NCI-H1417 treated with DMSO at 0.1 percent for 48 hours (cell line): ENCODE measurements at places on chromosomes 4 and X.
A peak's percentile ranks its signal among the peaks of the same experiment; 100 is the strongest.

GRCh38 chr4:153257151-153257620 is 52.9 kb downstream of the TRIM2 start:
- no peak for DNase-seq

DNA sequence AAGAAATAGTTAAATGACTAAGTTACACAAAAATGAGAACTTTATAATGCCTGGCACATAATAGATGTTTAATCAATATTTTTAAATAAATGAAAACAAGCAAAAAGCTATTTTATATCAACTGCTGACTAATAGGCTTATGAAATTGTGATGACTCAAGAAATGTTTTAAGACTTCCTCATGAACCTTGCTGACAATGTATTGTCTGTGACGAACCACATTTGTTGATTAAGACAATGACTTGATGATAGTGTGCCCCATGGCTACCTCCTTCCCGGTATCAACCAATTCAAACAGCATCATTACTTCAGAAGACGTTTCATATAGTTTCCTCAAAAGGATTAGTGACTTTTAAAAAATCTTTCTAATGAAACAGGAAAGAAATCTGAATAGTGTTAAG is 7.9 kb downstream of the CXCL6 start:
- no peak for DNase-seq

- DNase-seq, result no peak
These were observed 124.9 kb downstream of the CBLL2 start for GRCh38 chrX:22397566-22397965.

GRCh38 chr4:57193209-57193810 is 83.1 kb upstream of the IGFBP7 start:
- DNase-seq, result no peak

- DNase-seq, result no peak
These were observed 23.4 kb downstream of the RBM47 start for GRCh38 chr4:40606239-40606767.

DNA sequence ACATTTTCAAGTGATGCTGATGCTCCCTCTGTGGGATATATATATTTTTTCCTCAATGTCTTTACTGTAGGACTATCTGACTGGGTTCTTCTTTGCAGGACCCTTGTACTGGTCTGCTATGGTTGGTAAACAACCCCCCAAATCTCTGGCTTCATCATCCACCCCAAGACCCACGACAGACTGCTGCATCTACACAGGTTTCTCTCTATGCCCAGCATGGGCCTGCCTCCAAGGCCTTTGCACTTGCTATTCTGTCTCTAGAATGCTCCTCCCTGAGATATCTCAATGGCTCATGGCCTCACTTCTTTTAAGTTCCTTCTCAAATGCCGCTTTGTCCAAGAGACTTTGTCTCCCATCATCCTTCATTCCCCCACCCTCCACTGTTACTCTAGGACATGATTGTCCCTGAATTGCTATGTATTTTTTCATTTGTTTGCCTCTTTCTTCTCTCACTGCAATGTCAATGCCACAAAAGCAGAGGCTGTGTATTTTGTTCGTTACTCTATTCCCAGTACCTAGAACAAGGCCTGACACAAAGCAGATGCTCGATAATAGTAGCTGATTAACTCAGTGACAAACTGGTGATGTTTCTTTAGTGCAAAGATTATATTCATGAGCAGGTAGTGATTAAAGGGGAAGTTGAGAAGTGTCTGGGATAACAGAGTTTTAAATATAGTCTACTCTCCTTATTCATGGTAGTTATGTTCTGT is 6.6 kb downstream of the EVC start:
- no peak for DNase-seq

- DNase-seq, result no peak
These were observed 7.9 kb downstream of the LRPAP1 start for GRCh38 chr4:3524349-3524748.

DNA sequence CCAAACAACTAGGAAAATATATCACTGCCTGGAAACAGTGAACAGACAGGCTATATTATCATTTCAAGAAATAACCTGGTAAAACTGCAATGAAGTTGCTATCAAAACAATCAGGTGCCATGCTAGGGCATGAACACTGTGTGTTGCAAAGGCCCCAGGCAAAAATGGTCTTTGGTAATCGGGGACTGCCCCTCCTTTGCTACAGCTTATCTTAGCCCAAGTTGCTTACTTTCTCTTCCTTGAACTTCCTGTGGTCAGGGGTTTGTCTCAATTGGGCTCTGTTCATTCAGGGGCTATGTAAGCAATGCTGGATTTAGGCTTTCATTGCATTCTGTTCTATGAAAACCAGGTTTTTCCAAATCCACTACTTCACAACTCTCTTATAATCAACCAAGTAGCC is 30.4 kb downstream of the SCML1 start:
- DNase-seq, result no peak

- no peak for DNase-seq
These were observed 5.7 kb downstream of the FGFR3 start for GRCh38 chr4:1798580-1799386.

DNA sequence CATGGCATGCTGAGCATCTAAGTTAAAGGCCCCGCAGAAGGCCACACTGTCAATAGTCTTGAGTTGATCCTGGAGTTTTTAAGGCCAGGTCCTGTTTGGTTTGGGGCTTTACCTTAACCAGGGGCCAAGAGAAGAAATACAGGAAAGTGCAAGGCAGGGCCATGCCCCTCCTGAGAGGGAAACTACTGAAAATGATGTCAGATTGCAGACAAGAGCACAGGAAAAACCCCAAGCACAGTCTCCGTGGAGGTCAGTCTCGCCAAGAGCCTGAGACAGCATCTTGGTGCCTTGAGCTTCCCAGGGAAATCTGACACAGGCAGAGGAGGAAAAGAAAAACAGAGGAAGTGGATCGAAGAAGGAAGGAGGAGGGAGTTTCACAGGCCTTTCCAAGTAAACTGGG is 32.2 kb upstream of the GATB start:
- no peak for DNase-seq

DNA sequence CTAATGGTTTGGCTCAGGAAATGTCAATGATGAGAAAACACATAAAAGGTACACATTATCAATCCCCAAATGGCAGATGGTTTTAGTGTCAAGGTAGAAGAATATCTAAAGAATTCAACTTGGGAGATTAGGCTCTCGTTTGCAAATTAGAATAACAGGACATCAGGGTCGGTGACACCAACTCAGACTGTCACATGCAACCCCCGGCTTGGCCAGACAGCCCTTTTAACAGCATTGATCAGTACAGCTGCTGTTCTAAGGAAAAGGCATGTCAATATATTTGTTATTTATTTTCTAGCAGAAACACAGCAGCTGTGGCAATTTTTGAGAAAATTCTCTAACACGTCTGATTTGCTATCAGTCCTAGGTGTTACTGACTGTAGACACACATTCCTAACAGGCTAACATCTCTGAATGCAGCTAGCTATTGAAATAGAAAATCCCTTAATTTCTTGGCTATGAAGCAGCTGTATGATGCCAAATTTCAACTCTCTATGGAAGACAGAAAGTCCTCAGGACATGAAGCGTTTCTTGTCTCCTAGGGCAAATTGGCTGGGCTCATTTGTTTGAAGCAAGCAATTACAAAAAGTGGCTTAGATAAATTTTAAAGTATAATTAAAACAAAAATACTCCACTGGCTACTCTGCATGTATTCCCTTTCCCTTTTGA is 269.0 kb upstream of the CXXC4 start:
- no peak for DNase-seq

DNA sequence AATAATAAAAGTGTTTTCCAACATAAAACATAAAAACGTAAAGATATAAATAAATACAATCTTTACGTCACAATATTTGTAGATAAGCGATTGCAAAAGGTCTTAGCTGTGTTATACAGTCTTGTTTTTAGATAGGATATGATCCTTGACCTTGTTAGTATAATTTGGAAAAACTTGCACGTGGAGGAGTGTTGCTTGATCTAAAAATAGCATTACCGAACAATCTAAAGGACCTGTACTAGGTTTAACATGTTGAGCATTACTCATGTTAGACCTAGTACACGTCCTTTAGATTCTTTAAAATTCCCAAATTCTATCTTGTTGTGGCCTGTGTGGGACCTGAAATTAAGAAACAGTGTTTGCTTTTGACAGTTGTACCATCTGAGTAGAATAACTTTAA is 1.6 kb downstream of the METAP1 start:
- no peak for DNase-seq

DNA sequence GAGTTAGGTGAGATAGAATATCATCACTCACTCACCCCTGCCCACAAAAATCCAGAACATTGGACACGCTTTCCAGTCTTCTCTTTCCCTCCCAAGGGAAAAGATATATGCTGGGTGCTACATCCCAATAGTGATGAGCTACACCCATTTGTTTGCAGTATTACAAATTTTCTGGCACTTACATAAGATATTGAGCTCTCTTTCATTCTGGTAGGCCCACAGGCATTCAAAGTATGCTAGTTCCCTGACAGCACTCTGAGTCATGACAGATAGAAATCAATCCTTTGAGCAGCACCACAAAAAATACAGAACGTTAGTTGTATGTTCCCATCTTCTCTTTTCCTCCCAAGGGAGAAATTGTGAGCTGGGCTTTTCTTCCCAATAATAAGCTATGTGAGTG is 477.6 kb upstream of the GRID2 start:
- DNase-seq, result no peak

- DNase-seq, result no peak
These were observed 106.7 kb upstream of the MSX1 start for GRCh38 chr4:4752576-4753401.

DNA sequence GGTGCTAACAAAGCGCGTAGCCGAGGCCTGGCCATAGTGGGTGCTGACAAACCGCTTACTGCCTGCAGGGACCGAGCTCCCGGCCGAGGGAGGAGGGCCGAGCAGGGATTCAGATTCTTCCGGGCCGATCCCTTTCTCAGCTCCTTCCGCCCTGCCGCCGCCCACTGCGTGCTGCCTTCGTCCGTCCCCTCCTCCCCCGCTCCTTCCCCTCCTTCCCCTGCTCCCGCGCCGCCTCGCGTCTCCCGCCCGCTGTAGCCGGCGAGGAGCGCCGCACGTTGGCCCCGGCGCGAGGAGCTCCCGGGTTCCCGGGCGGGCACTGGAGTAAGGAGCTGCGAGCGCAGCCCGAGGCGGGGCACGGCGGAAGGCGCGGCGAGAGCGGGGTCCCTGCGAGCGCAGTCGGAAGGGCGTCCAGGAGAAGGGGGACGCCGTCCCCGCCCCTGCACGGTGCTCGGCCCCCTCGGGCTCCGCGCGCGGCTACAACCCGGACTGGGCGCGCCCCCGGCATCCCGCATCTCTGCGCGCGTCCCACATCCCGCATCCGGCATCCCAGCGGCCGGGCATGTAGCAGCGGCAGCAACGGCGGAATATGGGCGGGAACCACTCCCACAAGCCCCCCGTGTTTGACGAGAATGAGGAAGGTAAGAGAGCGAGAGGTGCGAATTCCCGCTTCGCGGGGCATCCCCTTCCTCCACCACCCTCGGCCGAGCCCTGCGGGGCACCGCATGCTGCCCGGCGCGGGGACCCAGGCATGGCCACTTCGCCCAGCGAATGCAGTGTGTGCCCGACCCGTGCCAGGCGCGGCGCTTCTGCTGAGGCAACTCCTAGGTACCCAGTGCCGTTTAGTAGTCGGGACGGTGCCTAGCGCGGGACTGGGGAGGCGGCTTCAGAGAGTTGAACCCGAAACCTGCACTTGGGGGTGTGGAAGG is at the start of gene STK32B:
Gene STK32B (plus strand): TSS at position 203 of the 926 bp plus-strand sequence.
- peak; percentile 21 for DNase-seq

DNA sequence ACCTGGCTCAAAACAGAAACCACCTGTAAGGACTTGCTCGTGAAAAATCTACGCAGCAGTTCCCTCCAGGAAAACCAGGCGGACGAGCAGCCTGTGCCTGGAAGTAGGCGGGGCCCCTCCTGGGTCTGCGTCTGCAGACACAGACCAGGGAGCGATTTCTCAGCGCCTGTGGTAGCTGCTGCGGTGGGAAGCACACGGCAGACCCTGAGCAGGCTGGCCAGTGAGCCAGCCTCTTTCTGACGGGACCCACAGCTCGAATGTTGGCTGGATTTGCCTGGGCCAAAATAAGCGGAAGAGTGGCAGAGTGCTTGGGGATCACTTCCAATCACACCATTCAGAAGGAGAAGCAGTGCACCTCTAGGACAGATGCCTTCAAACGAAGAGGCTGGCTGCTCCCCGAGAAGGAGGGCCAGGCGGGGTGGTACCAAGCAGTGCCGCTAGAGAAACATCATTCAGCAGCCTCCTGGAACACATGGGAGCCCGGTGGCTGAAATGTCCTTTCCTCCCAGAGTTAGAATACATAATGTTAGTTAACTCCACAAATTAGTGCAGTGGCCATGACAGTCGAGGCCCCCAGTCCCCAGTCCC is 85.9 kb downstream of the GATB start:
- no peak for DNase-seq

DNA sequence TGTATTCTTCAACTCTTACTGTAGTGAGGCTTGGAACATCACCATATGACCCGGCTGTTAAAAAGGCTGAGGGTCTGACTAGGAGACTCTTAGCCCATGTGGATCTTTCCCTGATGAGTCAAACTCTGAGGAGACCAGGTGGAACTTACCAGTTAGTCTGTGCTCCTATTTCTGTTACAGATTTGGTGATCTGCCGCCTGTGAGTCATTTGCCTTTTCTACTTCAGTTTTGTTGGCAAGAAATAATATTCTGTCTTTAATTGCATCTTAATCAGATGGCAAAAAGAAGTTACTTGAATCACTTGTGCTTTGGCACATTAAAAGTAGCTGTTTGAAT is 48.4 kb downstream of the MTM1 start:
- no peak for DNase-seq

DNA sequence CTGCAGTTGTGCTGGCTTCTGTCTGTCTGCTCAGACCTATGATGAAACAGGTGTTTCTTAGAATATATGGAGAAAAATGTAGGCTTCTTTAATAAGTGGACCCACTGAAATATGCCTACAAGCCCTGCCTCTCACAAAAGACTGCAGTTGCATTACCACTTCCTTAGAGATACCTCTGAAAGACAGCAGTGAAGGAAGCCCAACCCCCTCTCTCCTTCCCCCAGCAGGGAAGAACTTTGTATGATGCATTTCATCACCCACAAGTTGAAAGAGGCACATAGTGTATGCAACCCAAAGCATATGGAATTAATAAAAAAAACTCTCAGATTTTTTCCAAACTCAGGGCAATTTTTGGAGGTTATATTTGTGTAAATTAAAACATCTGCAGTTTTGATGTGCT is 916.7 kb downstream of the TECRL start:
- DNase-seq, result no peak

GRCh38 chr4:26321373-26322221 is 783 bp downstream of the RBPJ start:
- no peak for DNase-seq

GRCh38 chr4:62543002-62543401 is 1342.9 kb downstream of the ADGRL3 start:
- no peak for DNase-seq

DNA sequence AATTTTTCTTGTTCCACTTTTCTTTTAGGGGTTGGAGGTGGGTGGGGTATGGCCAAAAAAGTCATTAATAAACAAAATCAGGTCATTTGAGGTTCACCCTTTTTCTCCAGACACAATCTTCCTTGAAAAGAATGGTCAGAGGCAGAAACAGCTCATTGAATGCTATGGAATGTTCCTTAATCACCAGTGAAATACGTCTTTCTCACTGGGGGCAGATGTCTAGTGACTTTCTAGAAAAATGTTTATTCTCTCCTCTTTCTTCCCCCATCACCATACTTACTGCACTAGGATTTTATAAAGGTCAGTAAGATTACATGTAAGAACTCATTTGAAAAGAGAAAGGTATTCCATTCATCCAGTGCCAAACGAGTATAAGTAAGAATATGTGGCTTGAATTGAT is 44.5 kb downstream of the MGST2 start:
- no peak for DNase-seq

- DNase-seq, result no peak
These were observed 892.4 kb upstream of the TENM3 start for GRCh38 chr4:181350615-181351415.
